ENCODE measurements at places on chromosomes 12 and 14.

DNA sequence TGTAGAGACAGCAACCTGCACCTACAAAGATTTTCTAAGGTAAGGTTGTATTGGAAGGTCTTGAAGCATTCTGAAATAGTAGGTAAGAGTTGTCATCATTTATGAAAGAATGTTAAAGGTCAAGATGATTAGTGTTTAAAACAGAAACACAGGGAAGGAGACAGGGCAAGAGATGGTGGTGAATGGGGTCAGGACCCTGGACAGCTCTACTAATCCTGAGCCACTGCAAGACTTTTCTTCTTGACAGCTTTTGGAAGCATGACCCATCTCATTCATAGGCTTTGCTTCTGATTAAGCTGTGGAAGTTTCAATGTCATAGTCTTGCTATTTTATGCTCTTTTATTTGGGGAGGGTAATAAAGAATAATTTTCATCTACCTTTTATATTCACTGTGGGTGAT lies 75.5 kb upstream of the CAND1 start:
- DNase-seq = no peak

DNA sequence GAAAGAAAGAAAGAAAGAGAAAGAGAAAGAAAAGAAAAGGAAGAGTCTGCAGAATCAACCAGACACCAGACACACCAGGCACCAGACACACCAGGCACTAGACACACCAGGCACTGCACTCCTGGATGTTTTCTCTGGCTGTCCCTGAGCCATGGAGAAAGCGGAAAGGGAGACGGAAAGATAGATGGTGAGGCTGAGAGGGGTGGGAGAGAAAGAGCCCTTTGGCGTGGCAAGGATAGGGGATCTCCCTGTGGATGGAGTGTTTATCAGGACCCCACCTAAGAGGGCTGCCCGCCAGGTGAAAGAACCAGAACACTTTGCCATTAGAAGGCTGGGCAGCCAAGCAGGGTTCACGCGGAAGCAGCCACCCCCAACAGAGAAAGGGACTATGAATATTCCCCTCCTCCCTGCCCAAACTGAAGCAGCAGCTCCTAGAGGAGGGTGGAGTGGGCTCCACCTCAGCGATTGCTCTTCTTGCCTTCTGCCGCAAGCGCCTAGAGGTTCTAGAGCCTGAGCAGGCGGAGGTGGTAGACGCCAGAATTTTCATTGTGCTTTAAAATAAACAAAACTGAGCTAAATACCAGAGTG lies 13.4 kb downstream of the ST8SIA1 start:
- DNase-seq = no peak

- DNase-seq = no peak
Measured at GRCh38 chr14:98197933-98198332, 1074.1 kb downstream of the BCL11B start.

DNA sequence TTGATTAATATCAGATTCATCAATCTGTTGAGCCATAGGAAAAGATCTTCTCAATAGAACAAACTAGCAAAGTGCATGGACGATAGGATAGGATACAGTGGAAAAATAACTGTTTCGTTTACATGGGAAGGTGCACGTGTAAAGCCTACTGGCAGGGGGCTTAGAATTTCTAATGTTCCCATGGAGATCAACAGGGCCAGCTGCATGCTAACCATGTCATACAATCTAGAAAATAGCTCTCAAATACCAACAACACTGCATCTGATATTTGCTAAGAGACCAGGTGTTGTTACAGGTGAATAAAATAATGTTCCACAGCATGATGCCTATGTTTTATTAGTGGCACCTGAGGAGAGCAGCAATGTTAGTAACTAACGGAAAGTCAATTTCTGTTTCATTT lies 72.5 kb downstream of the ACSS3 start:
- DNase-seq = no peak

DNA sequence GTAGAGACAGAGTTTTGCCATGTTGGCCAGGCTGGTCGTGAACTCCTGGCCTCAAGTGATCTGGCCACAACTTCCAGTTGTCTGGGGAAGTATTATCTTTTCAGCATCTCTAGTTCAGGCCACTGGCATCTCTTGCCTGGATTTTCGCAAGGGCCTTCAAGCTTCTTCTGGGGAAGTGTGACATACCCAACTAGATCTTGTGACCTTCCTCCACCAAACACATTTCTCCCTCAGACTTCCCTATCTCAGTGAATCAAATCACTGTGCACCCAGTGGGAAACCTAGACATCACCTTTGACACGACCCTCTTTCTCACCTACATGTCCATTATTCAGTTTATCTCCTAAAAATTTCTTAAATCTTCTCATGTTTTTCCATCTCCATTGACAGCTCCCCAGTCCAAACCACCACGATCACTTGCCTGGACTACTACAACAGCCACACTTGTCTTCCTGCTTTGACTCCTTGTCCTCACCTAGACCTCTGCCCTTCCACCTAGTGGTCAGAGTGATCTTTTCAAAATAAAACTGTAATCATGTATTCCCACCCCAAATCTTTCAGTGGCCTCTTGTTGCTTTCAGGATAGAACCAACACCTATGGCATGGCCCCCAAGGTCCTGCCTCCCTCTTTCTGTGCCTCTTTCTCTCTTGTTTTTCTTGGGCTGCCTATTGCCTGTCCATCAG lies 3.3 kb downstream of the EEF1AKMT3 start:
- no peak for DNase-seq

- DNase-seq = no peak
Measured at GRCh38 chr14:78835909-78836308, 665.7 kb downstream of the NRXN3 start.

- no peak for DNase-seq
Measured at GRCh38 chr14:82094829-82095345, 561.2 kb upstream of the SEL1L start.

DNA sequence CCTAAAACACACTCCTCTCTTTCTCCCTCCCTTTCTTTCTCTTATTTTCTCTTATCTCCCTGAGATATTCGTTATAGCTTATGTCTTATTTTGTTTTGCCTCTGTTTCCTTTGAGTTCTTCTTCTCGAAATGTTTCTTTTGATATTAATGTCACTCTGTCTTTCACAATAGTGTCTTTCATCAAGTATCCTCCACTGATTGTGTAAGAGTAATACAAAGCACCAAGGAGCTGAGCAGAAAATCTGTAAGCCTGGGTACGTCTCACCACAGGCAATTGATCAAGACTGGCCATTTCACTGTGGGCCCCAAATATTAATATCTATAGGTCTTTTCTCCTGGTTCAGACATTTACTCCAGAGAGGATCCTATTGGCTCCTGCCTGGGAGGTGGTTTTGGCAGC lies 4.8 kb upstream of the LYZ start:
- DNase-seq = no peak

- no peak for DNase-seq
Measured at GRCh38 chr14:57512220-57512619, 18.6 kb upstream of the CCDC198 start.

DNA sequence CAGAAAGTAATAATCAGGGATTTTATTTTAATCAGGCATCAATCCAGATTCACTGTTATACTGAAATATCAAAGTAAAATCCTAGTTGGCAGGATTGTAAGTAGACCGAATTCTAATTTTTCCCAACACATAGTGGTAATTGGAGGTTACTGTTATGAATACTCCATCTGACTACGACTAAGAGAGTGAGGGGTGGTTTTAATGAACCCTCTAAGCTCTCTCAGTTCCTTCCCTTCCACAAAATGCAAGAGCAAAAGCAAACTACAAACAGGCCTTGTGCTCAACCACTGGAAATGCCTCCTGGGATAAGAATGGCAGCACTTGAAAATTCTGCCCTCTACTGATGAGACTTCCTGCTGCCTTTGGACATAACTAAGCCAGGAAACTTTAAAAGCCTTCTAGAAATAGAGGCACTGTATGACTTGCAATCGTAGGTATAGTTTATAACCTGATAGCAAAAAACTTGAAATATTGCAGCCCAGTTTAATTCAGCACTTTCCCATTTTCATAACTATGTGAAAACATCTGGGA lies 184.8 kb downstream of the SLC16A7 start:
- DNase-seq = no peak

DNA sequence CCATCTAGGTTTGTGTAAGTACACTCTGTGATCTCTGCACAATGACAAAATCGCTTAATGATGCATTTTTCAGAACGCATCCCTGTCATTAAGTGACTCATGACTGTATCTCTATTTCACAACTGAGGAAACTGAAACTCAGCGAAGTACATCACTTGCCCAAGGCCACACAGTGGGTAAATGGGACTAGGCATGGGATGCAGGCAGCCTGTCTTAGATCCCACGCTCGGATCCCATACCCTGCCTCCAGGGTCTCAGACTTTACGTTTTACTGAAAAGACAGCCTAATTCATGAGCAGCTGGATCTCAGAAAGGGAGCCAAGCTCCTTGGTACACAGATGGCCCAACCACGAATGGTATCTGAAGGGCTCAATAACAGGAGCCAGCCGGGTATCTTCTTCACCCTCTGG lies 2.4 kb upstream of the MLEC start:
- no peak for DNase-seq

- DNase-seq = peak; percentile 8
Measured at GRCh38 chr14:81464253-81465002, 64.3 kb upstream of the STON2 start.

- DNase-seq = no peak
Measured at GRCh38 chr14:93946541-93947090, 19.5 kb downstream of the FAM181A start.

- no peak for DNase-seq
Measured at GRCh38 chr12:23949348-23950209, at the start of gene SOX5. TSS of gene SOX5 (minus strand) at chr12:23949670. CDS start at chr12:23949601, 69 bp downstream.

DNA sequence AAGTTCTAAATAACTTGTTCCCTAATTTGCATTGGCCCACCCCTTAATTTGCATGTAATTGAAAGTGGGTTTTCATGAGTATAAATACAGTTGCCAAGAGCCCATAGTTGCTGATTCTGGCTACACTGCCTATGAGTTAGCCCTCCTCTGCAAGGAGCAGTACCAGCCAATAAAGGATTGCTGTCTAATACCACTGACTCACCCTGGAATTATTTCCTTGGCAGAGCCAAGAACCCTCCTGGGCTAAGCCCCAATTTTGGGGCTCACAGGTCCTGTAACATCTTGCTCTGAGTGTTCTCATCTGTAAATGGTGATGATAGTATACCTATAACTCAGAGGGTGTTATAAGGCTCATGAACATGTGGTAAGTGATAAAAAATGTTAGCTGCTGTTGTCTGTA lies 6.8 kb downstream of the TTC8 start:
- no peak for DNase-seq

GRCh38 chr12:116759783-116760621 lies 21.9 kb downstream of the RNFT2 start:
- DNase-seq = no peak

DNA sequence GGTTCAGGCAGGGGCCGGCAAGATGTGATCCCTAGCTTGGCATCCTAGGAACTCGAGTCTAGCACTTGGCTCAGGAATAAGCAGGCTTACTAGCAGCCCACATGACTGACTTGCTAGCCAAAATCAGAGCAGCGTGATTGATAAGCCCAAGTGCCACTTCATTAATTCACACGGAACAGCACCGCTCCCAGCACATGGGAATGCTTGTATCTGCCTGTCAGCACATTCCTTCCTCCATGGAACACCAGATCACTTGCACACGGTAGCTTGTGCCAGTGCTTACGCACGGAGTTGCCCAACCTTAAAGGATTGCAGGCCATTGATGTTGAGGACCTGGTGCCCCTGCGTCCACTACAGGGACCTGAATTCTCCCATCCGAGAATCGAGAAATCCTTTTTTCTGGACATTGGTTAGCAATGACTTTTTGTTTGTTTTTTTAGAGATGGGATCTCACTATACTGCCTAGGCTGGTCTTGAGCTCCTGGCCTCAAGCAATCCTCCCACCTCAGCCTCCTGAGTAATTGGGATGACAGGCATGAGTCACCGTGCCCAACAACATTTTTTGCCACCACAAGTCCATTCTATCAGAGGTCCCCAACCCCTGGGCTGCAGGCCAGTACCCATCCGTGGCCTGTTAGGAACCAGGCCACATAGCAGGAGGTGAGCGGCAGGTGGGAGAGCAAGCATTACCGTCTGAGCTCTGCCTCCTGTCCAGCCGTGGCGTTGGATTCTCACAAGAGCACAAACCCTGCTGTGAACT lies 30.6 kb upstream of the TSPAN9 start:
- no peak for DNase-seq

- no peak for DNase-seq
Measured at GRCh38 chr12:124126950-124127655, 154.1 kb downstream of the ZNF664 start.

DNA sequence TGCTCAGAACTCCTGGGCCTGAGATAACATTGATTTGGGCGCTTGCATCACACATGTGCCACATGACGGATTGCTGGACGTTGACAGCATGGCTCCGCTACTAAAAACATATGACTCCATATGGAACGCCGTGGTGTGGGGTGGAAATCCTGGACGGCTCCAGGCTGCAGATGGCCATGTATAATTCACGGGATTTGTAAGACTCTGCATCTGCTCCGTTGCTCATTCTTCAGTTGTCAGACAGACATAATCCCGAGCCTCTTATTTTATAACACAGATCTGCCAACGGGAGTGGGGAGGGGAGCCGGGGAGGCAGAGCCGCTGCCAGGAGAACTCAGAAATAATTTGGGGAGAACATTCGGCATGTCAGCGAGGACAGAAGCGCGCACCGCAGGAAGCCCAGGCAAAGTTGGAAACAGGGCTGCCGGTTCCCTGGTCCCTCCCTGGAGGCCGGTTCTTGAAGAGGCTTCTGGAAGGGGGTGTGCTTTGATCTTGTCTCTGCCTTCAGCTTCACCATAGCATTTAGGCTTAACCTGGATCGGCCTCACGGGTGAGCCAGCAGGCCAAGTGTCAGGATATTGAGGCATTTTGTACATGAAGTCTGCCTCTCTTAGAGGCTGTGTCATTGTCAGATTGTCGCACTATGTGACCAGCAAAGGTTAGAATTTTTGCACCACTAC lies 45.8 kb upstream of the MYL2 start:
- DNase-seq = no peak

DNA sequence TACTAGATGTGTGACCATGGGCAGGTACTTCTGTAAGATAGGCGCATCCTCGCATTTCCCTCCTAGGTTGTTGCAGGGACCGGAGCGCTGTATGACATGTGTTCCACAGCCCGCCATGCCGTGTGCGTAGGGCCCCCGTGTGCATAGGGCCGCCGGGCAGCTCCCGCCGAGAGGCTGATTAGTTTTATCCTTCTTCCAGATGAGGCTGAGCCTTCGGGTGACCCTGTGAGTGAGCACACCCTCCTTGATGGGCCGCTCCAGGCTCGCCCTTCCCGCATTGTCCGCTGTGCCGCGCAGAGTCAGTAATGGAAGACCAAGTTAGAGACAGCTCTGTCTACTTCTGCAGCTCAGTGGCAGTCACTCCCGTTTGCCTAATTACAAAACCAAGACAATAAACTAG lies 72.9 kb upstream of the DYNC1H1 start:
- no peak for DNase-seq

DNA sequence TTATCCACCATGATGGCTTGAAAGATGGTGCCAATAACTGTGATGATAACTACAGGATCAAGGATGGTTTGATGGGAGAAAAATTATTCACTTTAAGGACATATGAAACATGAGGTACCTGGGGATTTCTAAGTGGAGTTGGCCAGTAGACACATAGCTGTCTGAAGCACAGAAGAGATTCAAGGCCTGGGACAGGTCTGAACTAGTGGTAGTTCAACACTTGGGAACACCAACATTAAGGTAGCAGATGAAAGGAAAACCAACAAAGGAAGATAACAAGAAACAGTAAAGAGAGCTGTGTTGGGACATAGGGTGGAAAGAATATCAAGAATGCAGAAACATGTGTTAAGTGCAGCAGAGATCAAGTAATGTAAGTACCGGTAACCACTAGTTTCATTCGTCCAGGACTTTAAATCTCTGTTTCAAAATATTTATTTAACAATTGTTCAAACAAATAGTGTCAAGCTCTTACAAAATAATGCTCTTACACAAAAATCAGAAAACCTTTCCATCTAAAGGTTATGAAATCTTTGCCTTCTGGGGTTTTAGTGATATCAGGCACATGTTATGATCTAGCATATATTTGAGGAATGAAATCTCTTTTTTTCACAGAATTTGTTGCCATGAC lies 104.7 kb downstream of the ST8SIA1 start:
- no peak for DNase-seq

Data from activated CD8-positive, alpha-beta memory T cell treated with anti-CD3 and anti-CD28 coated beads for 4 hours (primary cell).